Temporal lobe (tissue), 4 donors: ENCODE measurements at places on chromosomes 1 and 21. TPM values are rescaled to one million over a fixed set of nuclear protein-coding genes. Genes with fewer than 3 reads are reported as not detected.

FCMR gene
- 0.25 TPM for total RNA-seq

ZFP69B gene
- total RNA-seq, result 18.9 TPM

SNIP1 gene
- 14.3 TPM for total RNA-seq

CACNA1S gene
- under 0.01 TPM for total RNA-seq

CYP4B1 gene
- total RNA-seq, result under 0.01 TPM

UBQLN4 gene
- 28.8 TPM for total RNA-seq

GSTM5 gene
- 1.7 TPM for total RNA-seq

ZBTB8A gene
- total RNA-seq, result 27.0 TPM

BTBD19 gene
- 2.2 TPM for total RNA-seq
